COR-L47 (cell line): ENCODE measurements at places on chromosomes 5 and 9.

DNA sequence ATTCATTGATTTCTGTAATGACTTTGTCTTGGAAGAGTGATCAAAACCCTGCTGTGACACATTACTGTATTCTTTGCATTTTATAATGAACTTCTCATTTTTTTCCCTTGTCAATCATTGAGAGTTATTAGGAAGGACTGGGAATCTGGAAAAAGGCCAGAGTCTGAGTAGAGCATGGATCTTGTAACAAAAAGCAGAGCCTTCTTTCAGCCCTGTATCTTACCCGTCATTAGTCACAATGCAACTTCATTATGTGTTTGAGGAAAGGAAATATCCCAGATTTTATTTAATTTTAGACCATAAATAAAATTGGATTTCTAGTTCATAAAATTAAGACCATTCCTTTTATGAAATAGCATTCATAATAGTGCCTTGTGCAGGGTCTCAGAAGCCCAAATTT is 131.4 kb downstream of the ARHGEF28 start:
- DNase-seq, result no peak

DNA sequence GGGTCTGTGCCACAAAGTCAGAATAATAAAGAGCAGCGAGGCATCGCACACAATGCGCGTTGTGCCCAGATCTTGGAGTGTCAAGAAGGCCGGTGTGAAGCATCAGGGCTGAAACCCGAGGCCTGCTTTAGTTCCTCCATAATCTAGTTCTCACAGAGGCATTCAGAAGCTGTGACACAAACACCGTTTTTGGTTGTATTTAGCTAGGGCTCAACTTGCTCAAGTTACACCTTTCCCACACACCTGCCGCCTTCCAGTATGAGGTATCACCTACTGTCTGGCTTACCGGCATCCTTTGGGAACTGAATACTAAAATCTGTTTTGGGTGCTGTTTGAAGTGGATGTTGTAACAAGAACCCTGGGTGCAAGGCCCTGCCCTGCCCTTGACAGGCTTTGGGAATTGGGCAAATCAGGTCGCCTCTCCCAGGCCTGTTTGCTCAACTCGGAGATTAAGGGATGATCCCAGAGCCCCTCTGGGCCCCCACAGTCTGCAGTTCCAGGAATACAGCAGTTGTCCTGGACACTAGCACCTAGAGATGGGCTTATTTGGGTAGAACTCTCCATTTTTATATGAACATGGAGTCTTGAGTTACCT is 27.0 kb downstream of the SLC25A25 start:
- DNase-seq, result no peak

DNA sequence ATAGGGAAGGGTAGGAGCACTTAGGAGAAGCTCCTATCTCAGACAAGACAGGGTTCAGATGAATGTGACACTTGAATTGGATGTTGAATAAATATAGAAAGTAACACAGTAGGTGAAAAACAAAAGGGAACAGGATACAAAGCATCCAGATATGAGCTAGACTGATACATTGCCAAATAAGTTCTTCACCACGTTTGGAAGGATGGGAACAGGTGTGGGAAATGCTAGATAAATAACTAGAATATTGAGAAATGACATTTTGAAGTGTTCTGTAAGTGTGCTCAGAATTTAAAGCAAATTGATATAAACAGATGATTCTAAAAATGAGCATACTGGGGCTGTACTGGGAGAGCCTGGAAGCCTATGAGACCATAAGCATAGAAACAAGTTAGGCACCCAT is 340.1 kb upstream of the PRR16 start:
- DNase-seq, result no peak

- no peak for DNase-seq
These were observed 82.9 kb downstream of the JAKMIP2 start for GRCh38 chr5:147699496-147700088.

GRCh38 chr9:35619800-35620158 is 1.6 kb upstream of the CD72 start:
- DNase-seq, result no peak
